ENCODE measurements at places on chromosomes 1 and 21.

GRCh38 chr1:99627615-99628014 is 18.3 kb upstream of the PALMD start:
- DNase-seq = no peak

- no peak for DNase-seq
Measured at GRCh38 chr1:59218521-59219236, 78.2 kb upstream of the FGGY start.

DNA sequence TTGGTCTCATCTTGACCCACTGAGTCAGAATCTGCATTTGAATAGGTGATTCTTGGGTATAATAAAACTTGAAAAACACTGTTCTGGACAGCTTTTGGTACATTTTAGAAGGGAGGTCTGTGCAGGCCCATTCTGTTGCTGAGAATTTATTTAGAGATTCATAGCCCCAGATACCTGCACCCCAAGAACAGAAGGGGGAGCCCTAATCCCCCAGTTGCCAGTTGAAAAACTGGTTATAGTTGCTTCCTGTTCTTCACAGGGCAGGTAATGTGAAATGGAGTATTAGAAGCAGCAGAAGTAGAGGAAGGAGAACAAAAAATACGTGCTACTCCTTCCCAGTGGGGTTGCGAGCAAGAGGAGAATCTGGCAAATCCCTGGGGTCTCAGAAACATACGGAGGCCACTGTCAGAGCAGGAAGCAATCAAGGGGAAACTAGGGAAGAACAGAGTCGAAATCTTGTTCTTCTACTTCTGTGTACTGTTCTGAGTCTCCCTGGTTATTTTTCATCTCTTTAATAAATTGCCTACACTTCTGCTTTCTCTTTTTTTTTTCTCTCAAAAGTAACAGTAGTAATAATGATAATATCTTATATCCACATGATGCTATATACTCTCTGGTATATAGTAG is 4.6 kb upstream of the CLCA2 start:
- DNase-seq = no peak

DNA sequence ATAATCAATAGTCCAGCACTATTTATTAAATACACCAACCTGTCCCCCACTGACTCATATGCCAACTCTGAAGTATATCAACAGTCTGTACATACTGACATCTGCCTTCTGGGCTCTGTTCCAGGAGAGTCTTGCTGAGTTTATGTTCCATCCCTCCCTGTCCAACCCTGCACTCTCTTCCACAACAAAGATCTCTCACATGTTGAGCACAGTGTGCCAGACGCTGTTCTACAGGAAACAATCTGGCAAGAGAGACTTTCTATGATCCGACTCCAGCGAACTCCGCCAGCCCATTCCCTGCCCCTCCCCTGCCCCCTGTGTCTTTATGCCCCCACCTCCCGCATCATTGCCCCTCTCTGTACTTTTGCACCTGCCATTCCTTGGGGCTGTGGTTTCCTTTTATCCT is 3.4 kb downstream of the LACTBL1 start:
- DNase-seq = no peak

GRCh38 chr1:7387053-7387927 is 383.8 kb upstream of the VAMP3 start:
- no peak for DNase-seq

DNA sequence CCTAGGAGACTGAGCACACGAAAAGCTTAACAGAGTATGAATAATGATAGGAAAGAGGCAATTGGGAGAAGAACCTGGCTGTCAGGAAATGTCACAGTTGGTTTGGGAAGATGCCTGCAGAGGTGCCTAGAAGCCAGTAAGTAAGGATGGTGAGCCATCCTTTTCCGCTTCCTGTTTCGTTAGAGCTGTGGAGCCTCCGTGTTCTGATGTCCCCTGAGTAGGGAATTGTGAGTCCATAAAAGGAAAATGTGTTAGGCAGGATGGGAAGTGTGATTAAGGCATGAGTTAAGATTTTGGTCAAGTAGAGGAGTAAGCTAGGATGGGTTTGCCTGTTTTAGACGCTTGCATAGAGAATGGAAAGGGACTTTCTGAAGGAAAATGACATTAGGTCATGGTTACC is 9.0 kb downstream of the CLIC4 start:
- no peak for DNase-seq

DNA sequence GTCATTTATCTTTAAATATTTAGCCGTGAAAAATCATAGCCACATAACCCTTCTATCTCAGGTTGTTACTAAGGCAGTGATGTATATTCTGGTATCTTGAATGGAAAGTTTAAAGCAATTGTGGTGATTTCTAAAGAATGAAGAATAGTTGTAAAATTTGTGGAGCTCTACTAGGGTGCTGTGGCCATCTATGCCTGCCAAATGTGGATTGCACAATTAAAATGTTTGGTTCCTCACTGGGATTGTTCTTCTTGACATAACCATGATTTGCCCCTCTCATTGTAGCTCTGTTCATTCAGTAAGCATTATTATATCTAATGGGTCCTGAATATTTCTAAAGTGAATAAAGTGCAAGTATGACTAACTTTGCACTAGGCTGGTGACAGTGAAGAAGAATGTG is 50.1 kb downstream of the AK4 start:
- DNase-seq = no peak

- no peak for DNase-seq
Measured at GRCh38 chr1:63124666-63125191, 197.6 kb upstream of the FOXD3 start.

DNA sequence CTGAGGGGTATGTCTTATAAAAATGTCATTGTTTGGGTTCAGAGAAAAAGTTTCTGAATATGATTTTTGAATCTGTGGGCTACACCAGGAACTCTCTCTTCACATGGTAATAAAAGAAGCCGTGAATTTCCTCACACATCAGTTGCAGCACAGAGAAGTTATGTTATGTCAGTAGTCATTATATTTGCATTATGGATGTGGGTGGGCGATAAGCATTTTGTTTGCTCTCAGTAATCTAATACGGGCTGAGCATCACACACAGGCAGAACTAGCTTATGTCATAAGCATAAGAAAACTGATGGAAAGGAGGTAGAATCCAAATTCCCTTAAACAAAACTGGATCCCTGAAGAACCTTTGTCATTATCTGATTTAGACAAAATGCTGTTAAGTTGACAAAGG is 70.8 kb downstream of the PRDM2 start:
- no peak for DNase-seq

DNA sequence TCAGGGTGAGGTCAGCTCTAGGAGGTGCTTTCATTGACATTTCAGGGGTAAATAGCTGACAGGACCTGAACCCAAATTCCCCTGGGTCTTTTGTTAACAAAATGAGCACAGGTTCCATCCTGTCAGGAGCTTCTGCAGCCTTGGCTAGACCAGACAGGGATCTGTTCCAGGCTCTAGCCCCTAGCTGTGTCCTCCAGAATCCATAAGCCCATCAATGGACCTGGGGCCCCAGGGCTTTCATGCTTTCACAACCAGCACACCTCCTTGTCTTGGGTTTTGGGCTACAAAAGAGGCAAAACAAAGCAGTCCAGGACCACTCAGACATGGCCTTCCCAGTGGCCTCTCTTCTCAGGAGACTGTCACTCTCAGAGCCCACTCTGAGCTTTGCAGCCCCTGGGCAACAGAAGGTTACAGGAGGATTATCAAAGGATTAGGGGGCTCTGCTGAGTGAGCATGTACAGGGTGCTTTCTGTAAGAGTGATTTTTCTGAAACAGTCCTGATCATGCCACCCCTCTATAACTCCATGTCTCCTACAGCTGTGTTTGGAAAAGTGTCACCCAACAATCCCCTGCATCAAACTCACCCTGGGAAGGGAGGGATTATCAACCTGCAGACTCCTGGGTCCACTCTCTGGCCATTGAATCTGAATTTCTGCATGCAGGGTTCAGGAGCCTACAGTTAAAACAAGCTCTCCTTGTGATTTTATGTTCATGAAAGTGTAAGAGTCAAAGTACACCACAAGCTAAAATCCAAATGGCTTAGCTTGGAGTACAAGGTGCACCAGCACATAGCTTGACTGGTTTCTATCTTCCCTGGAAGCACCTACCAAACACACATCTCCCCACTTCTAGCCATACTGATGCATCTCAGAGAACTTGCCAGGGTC is 67.7 kb upstream of the GCLM start:
- no peak for DNase-seq

- no peak for DNase-seq
Measured at GRCh38 chr1:78758506-78758905, 108.9 kb downstream of the IFI44 start.

DNA sequence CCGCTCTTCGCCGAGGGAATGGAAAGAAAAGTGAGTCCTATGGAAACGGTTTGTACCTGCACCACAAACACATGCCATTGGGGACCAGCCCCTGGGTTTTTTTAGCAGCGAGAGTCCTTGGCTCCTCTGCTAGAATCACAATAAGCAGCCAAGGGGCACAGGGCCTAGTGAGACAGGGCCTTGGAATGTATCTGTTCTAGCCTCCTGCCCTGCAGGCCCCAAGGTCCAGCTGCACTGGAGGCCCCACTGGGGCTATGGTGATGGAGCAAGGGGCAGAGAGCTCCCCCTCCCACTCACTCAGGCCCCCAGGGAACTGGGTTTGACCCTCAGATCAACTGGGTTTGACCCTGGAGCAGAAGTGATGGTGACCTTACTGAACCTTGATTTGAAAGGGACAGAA is 14.4 kb downstream of the SHISA4 start:
- DNase-seq = no peak

- DNase-seq = no peak
Measured at GRCh38 chr1:31122741-31123140, 57.2 kb upstream of the PUM1 start.

- DNase-seq = no peak
Measured at GRCh38 chr1:212108981-212109380, 73.4 kb downstream of the DTL start.

- no peak for DNase-seq
Measured at GRCh38 chr21:35692311-35692710, 368.0 kb downstream of the SETD4 start.

DNA sequence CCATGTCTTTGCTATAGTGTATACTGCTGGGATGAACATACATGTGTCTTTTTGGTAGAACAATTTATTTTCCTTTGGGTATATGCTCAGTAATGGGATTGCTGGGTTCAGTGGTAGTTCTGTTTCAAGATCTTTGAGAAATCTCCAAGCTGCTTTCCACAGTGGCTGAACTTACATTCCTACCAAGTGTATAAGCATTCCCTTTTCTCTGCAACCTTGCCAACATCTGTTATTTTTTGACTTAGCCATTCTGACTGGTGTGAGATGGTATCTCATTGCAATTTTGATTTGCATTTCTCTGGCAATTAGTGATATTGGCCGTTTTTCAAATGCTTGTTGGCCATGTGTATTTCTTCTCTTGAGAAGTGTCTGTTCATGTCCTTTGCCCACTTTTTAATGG is 37.5 kb upstream of the ANGPTL1 start:
- DNase-seq = no peak

DNA sequence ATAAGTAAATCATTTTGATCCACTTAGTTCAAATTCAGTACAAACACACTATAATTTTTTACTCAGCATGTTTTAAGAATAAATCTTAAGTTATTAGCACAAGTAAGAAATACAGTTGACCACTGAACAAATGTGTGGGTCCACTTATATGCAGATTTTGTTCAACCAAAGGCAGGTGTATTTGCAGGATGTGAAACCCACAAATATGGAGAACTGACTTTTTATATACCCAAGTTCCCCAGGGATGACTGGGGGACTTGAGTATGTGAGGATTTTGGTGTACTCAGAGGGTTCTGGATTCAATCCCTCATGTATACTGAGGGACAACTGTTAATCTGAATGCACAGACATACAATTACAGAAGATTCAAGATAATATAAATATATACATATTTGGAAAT is 25.7 kb upstream of the ERICH3 start:
- DNase-seq = no peak

GRCh38 chr21:42964086-42964485 is 10.3 kb upstream of the PKNOX1 start:
- DNase-seq = no peak

- no peak for DNase-seq
Measured at GRCh38 chr1:205924460-205924790, 18.8 kb downstream of the SLC26A9 start.

DNA sequence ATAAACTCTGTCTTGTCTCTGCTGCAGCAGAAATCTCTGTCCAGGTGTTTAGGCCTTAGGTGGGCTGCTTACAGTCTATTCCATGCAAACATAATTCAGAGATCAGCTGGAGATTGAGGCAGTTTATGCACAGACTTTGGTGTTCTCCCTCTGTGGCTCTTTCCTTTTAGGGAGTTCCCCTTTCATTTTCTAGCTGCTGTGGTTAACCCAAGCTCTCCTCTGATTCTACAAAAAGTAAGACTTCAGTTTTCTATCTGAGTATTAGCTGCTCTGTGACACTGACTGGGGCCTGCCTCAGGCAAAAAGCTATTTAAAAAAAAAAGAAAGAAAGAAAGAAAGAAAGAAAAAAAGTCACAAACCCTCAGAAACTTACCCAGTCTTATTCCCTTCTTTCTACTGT is 211.1 kb downstream of the CAMTA1 start:
- DNase-seq = no peak

GRCh38 chr1:2197707-2198165 is 3.2 kb upstream of the FAAP20 start:
- no peak for DNase-seq

- no peak for DNase-seq
Measured at GRCh38 chr1:207172885-207173284, 68.9 kb downstream of the C4BPA start.

DNA sequence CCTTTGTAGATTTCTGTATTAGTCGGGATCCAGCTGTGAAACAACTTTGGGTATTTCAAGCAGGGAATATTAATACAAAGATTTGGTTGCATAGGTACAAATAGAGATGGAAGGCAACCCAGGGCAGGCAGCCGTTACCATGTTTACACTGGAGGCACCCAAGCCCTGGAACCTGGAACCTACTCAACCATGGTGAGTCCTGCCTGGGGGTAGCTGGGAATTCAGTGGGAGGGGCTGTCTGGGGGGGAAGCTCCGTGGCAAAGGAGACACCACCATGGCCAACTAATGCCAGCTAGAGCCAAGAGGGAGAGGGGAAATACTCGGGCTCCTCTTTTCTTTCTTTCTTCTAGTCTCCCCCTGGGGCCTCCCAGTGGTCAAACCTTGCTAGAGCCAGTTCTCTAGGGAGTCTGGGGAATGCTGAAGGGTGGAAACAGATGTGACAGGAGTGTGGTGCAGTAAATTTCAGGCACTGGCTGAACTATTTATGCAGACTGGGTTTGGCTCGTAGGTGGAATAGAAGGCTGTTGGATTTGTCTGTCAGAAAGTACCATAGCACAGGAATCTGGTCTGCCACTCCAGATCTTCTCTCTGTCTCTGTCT is 91.9 kb upstream of the CACNA1E start:
- DNase-seq = no peak

DNA sequence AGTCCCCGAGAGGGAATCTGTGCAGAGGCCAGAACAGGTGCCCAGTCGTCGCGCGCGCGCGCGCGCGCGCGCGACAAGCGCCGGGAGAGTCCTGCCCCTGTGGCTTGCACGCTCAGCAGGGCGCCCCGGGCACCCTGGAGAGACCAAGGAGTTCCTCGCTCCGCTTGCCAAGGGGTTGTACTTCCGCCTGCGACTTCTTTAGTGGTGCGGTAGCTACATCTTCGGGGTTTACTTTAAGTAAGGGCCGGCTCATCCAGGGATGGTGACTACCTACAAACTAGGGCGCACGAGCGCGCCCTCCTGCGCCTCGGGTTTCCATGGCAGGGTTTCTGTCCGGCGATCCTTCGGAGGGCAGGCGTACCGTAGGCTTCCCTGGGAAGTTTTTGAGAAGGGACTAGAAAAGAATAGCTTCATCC is 1.4 kb downstream of the LHX4 start:
- no peak for DNase-seq
